ENCODE measurements at places on chromosomes 3 and 15.

DNA sequence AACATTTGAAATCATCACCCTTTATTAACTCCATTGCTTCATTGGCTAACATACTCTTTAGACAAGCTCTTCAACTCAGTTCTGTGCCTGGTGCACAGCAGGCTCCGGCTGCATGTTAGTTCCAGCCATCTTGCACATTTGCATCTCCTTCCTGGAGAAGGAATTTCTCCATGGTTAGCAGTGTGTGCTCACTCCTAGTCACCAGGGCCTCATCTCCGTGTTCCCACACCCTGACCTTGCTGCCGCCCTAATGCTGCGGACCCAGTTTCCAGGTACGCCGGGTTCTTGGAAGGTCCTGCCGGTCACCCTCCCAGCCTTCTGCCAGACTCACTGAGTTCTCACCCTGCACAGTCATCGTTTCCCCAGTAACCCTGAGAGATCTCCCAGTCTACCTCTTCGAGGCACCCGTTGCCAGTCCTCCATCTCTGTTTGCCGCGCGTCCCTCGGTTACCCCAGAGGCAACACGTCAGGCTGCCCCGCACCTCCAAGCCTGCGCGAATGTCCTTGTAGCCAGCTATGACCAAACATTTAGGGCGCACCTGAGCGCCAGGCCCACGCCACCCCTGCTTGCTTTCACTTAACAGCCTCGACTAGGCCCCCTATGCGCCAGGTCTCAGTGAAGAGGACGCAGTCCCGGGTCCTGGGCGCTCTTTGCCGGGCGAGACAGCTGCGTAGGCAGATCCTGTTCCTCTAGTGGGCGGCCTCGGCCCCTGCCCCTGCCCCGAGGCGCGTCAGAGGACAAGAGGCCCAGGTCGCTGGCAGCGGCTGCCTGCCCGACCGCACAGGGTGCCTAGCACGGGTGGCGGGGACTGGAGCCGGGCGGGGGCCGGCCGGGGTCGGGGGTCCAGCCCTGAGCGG, 747 bp upstream of the ZNF592 start:
- DNase-seq = peak; percentile 72

- no peak for DNase-seq
These were observed 27.7 kb downstream of the CCDC54 start for GRCh38 chr3:107404727-107405469.

- DNase-seq = no peak
These were observed 7.3 kb downstream of the PAQR5 start for GRCh38 chr15:69305933-69306568.

- DNase-seq = no peak
These were observed 513.2 kb upstream of the TBL1XR1 start for GRCh38 chr3:177710506-177710905.

DNA sequence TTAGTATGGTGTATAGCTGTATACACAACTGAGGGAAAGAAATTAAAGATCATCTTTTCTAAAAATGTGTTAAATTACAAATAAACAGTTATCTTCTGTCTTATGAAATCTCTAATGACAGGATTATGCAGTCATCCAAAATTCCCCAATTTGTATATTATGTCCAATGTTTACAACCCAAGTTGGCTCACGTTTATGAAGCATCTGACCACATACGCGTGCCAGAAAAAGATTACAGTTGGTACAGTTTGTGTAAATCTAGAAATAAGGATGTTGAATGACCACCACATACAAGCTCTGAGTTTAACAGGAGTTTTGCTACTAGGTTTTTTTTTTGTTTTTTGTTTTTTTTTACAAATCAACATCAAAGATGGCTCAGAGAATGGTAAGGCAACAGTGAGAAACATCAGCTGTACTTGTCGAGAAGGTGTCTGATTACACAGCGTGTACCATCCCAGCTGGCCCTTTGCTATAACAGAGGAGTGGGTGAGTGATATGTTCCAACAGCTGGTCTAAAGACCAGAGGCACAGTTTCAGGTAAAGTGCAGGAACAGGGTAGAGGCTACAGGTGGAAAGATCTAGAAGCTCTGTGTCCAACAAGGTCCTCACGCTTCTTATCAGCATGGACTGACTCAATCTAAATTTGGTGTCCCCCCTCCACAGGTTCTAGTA, 47.1 kb downstream of the USF3 start:
- DNase-seq = no peak
